ENCODE measurements at places on chromosomes 16 and 17.

DNA sequence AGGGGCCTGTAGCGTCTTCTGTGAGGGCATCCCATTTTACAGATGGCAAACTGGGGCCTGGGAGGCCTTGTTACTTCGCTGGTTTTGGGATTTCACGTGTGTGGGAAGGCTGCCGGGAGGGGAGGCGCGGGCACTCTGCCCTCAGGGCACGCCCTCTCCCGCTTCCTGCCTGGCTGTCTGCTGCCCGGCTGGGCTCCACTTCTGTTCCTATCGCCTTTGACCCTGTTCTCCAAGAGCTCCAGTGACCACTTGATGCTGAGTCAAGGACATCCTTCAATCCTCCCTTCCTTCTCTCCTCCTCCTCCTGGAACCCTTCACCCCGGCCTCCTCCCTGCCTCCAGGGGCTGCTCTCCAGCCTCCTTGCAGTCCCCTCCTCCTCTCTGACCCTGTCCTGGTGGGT lies 16.0 kb downstream of the SPNS3 start:
- DNase-seq, result no peak

DNA sequence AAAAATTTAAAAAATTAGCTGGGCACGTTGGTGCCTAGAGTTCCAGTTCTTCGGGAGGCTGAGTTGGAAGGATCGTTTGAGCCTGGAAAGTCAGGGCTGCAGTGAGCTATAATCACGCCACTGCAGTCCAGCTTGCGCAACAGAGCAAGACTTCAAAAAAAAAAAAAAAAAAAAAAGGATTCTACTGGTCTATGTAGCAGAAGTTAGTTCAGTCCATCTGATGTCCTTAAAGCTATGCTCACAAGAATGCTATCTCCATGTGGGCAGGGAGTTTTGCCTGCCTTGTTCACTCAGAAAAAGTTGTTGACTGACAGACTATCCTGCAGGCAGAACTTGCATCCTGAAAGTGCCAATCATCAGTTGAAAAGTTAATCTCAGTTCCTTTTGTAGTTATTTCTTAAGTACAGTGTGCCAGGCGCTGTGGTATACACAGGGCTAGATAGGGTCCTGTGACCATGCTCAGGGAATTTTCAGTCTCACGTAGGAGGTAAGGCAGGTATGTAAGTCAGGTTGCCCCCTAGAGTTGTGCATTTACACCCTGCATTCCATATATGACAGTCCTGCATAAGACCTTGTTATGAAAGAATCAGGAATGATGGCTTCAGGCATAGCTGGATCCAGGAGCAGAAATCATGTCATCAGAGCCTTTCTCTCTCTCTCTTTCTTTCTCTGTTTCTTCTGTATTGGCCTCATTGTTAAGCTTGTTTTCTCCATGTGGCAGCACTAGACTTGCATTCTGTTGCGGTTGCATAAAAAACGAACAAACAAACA lies 7.6 kb downstream of the SYT17 start:
- no peak for DNase-seq

DNA sequence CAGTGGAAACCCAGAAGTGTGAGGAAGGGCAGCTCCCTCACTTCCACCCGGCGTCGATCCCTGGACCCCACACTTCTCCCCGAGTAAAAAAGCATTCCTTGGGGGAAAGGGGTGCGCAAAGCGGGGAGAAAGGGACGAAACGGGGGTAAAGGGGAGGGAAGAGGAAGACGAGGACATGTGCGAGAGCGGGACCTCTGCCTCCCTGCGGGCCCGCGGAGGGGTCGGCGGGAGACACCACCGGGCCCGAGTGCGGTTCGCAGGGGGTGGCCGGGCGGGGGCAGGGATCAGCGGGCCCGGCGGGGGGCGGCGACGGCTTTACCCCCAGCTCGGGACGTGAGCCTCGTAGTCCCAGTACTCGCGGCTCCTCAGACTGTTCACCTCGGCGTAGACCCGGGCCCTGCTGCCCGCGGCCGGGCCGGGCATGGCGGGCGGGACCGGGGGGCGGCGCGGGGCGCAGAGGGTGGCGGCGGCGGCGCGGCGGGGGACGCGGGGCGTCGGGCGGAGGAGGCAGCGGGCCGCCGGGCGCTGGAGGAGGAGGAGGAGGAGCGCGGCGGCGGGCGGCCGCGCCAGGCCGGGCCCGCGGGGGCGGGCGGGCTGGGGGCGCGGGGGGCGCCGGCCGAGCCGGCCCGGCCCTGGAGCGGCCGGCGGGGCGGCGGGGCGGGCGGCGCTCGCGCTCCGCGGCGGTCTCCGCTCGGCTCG lies 443 bp downstream of the CSNK2A2 start:
- DNase-seq, result no peak

DNA sequence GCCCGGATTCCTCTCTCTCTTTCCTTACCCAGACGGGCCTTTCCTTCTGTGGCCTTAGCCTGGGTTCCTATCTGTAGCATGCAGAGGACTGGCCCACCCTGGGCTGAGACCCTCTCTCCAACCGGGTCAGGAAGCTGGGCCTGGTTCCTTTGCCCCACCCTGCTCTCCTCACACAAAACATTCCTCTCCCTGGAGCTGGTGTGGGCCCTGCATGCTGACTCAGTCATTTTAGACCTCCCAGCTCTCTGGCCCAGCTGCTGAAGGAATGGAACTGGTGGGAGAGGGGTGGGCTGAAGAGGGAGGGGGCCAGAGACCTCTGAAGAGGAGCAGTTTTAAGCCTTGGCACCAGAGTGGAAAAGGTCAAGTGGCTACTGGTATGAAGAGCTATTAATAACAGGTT lies 957 bp downstream of the MYL4 start:
- no peak for DNase-seq

DNA sequence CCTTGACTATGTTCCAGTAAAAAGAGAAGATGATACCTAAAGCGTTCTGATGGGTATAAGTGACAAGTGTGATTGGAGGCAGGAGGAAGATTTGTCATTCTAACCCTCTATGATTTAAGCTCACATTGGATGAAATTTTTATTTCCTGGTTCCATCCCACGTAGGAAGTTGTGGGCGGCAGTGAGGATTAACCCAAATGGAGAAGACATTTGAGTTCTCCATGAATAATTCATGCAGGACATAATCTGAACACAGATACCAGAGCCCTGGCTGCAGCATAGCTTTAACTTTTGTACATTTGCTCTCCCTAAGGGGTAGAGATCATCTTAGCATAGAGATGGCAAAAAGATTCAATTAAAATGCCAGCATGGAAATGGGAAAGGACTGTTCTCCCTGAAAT lies 146.3 kb downstream of the SLC39A11 start:
- DNase-seq, result no peak

GRCh38 chr17:77839698-77840512 lies 118.6 kb upstream of the TNRC6C start:
- DNase-seq, result no peak

- DNase-seq, result peak; percentile 83
Observed at GRCh38 chr16:27426423-27427408, 24.7 kb downstream of the IL21R start.

DNA sequence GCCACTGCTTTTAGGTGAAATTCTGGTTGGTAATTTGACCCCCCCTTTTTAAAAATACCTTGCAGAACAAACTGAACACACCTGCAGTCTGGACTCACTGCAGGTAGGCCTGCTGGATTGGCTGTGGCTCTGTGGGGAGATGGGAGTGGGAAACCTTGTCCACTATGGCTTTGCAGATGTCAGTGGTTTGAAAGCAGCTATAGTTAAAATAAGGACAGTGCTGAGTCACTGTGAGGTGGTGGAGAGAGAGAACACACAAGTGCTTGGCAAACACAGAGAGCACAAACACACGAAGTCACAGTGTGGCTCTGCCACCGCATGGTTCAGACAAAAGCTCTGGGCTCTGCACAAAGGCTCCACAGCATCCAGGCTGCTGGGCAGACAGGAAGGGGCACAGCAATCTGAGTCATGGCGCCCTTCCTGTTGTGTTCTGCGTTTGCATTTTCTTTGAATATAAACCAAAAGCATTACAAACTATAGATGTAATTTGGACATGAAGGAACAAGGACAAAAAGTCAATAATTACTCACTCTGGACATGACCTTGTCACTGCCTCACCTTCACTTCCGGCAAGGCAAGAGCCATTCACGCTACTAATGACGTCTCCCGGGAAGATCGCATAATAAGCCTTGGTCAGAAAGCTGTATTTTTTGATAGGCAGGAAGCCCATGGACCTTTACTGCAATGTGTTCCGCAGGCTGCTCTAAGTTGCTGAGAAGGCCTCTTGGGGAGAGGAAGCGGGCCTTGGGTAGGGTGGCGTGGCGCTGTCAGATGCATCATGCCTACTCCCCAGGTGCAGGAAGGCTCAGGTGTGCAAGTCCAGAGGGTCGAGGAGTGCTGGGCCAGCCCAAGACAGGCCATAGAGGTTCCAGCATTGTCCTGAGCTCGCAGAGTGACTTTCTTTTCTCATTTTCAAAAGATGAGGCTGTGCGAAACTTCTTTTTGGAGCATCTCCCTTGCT lies 60.1 kb upstream of the MED9 start:
- no peak for DNase-seq

- DNase-seq, result peak; percentile 29
Observed at GRCh38 chr17:33292201-33292980, 704 bp downstream of the ASIC2 start.

All from stimulated activated CD8-positive, alpha-beta memory T cell treated with anti-CD3 and anti-CD28 coated beads, Interleukin-4, amount 100 ng/mL, for 48 hours (primary cell).